A673 (cell line): ENCODE measurements at places on chromosomes 6 and 20.

GRCh38 chr6:166485651-166486535 lies 100.6 kb downstream of the RAMACL start:
- DNase-seq: no peak

DNA sequence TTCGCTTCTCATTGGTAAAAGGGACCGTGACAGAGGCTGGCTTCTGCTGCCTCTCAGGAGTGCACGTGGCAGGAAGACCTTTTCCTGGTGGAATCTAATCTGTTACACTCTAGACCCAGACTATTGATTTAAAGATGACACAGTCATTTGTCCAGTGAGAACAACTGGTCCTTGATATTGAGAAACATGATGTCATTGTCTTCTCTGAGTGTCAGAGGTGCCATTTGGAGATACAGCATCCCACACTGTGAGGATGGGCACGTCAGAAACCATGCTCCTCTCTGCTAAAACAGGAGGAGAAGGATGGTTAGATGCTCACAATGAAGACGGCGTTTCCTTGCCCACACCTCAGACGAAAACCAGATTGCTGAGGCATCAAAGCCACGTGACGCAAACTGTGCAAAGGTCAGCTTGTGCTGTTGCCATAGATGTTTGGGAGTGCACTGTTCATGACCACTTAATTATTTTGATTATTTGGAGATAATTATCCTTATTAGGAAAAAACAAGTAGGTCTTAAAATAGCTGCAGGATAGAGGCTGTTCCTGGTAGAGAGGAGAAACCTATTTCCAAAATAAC lies 169.0 kb downstream of the SMOC2 start:
- DNase-seq: no peak

DNA sequence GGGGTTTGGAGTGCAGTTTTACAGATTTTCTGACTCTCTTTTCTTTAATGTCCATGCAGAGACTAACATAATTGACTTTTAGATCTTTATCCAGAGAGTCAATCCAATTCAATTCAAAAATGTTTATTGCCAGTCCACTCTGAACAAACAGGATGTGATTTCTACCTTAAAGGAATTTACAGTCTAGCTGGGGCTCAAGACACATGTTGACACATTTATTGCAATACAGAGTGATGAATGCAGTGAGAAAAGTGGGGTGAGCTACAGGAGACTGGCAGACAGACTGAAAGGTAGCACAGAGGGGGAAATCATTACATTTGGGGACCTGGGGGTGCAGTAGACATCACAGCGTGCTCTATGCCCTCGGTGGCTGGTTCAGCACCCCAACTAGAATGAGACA lies 193.9 kb downstream of the SLC24A3 start:
- no peak for DNase-seq

DNA sequence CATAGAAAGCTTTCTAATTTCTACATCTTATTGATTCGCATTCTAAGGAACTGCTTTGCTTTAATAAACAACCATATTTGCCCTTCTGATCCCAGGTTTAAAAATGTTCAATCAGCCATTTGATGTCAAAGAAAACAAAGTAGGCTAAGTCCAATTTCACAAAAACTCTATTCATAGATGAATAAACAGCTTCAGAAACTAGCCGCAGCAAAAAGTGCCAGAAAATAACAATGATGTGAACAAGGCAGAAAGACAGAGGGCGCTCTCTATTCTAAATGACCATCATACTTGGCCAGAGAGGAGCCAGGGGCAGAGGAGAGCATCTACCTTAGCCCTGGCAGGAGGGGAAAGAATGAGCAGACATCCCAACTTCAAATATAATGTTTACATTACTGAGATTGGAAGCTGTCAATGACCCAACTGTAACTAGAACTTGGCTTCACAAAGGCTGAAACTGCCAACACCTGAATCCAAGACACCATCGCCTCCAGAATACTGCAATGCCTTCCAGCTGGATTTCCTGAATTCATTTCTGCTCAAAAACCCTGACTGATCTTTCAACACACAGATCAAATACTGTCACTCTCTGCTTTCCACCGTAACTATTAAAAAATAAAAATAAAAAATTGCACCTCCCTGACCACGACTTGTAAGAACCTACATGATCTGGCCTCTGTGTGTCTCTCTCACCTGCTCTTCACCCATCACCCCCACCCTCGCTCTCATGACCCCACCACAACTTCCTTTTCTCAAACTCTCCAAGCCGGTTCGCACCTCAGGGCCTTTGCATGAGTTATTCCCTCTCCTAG lies 9.5 kb downstream of the CNKSR3 start:
- DNase-seq: no peak

GRCh38 chr6:120405947-120406346 lies 928.3 kb downstream of the TBC1D32 start:
- DNase-seq: peak; percentile 43

DNA sequence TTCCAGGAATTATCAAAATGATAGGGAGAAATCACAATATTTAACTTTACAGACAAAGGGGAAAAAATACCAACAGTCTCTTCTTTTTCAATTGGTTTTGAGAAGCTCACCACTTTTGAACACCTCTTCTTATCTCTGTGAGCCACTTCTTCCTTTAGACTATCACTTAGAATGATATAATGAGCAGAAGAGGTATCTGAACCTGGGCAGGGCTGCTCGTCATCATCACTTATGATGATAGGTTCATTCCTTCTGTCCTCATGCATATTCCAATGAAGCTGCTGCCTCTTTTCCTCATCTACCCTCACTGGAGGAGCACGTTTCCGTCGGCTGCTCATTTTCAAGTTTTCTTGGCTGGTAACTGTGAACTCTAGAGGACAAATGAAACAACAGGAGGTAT lies 9.2 kb downstream of the SHPRH start:
- no peak for DNase-seq

DNA sequence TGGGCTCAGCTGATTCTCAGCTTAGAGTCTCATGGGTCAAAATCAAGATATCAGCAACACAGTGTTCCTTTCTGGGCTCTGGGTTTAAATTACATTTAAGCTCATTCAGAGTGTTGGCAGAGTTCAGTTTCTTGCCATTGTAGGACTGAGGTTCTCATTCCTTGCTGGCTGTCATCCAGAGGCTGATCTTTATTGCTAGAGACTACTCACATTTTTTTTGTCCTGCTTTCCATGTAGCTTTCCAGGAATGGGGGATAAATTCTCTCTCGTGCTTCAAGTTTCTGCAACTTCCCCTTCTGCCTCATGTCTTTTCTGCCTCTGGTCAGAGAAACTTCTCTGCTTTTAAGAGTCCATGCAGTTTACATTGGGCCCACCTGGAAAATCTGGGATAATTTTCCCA lies 86.9 kb downstream of the RFX6 start:
- no peak for DNase-seq

DNA sequence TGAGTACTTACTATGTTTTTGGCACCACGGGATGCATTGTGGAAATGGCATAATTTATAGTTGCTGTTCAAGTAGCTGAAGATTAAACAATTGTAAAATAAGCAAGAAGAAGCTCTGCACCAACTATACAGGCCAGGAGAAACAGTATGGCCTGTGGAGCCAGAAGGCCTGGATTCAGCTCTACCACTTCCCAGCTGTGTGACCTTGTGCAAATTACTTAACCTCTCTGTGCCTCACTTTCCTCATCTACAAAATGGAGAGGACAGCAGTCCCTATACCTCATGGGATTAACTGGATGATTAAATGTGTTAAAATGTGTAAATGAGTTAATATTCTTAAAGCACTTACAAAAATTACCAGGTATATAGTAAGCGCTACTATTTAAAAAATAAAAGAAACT lies 49.1 kb downstream of the CNKSR3 start:
- DNase-seq: no peak

GRCh38 chr6:154510144-154510905 lies at the start of gene CNKSR3:
Gene CNKSR3, minus strand, starts transcription at chr6:154510685. Its CDS starts 571 bp downstream, at chr6:154510114.
- DNase-seq: peak; percentile 99

GRCh38 chr6:170147832-170148708 lies 142.8 kb downstream of the DLL1 start:
- DNase-seq: no peak

GRCh38 chr6:116029535-116029934 lies 31.2 kb downstream of the FRK start:
- peak; percentile 37 for DNase-seq

DNA sequence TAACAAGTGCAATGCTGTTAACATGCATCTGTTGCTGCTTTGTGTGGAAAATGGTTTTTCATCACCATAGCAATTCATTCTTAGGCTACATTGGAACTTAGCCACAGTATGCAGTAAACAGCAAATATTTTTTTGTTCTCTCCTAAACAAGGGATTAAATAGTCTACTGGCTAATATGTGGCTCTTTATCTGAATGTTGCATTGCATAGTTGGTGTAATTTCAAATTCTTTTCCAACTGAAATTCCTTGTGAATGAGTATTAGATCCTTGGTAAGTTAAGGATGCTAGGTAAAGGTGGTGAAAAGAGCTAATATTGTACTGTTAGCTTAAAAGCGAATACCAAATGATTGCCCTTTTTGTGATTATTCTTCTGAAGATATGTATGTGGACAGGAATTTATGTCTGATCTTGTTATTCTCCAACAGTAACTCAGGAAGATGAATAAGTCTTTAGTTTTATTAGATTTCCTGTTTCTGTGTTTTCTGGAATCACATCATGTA lies 958 bp downstream of the MLIP start:
- DNase-seq: peak; percentile 66

- DNase-seq: no peak
Measured at GRCh38 chr6:147579667-147580066, 71.2 kb downstream of the SAMD5 start.

GRCh38 chr20:11426948-11427347 lies 490.7 kb upstream of the BTBD3 start:
- DNase-seq: no peak

GRCh38 chr6:129923530-129924250 lies 62.6 kb upstream of the TMEM244 start:
- DNase-seq: no peak

DNA sequence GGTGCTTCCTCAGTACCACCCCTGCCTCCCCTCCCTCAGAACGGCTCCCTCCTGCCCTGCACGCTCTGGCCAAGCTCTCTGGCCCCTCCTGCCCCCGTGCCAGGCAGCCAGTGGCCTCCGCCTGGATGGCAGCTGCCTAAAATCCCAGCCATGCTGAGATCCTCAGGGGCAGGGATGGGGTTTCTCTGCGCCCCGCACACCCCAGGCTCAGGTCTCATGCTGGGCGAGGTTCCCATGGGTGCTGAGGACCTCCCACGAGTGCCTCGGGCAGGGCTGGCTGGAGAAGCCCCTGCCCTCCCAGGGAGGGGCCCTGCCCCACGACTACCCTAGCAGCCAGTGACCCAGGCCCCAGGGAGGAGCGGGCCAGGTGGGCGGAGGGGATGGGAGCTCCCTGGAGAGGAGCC lies 2.7 kb downstream of the PTK6 start:
- no peak for DNase-seq

GRCh38 chr6:135936606-135937005 lies 85.1 kb downstream of the PDE7B start:
- no peak for DNase-seq

DNA sequence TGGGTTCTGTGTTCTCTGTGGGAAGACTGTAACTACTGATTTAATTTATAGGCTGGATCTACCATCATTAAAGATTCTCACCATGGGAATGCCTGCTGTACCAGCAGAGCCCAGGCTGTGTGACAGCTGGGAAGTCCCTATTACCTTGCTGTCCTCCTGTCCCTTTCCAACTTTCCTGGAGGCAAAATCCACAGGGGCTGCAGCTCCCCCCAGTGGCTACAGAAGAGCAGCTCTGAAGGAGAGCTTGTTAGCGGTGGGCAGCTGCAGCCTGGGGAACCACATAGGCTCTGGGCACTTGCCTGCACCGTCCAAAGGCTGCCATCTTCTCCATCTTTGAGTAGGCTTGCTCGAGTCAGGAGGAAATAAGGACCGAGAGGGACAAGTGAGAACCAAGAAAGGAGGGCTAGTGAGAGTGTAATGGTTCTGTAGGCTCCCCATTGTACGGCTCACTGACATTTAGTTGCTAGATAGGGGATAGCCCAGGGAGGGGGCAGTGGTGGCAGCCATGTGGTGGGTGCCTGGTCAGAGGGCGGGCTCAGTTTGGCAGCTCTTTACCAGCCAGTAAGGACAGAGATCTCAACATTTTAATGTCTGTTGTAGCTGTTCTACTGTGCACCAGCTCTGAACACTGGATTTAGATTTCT lies 155.1 kb upstream of the MLIP start:
- peak; percentile 83 for DNase-seq

DNA sequence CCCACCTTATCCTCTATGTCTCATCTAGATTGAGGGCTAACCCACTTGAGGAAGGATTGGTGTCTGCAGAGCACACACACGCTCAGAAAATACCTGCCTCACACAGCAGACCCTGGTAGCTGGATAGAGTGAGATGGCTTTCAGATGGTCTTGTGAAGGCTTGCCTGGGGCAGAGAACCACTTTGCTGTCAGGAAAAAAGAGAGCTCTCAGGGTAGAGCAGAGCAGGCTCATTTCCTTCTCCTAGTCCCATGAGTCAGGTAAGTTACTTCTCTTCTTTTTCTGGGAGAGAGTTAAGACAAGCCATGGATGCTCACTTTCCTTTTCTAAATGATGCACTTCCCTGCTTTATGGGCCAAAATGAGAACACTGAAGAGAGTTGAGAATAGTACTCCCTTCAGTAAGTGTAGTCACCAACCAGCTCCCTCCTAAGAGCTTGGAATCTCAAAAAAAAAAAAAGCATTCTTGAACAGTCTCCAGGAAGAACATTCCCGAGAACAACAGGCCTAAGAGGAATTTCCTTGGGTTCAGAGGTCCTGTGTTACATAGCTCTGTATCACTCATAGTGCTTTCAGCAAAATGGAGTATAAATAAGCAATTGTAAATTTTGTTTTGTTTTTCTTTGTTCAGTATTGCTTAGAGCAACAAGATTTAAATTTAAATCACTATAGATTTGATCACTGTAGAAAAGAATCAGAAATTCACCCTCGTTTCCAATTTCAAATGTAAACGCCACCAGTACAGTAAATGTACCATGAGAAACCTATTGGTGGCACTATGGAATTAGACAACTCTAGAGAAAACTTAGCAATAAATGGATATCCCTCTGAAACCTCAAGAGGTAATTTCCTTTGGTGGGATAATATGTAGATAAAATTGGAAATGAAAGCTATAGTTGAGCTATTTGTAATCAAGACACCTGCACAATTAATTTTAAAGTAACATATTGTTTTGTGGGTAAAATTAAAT lies 530.3 kb downstream of the RFPL4B start:
- DNase-seq: peak; percentile 28

DNA sequence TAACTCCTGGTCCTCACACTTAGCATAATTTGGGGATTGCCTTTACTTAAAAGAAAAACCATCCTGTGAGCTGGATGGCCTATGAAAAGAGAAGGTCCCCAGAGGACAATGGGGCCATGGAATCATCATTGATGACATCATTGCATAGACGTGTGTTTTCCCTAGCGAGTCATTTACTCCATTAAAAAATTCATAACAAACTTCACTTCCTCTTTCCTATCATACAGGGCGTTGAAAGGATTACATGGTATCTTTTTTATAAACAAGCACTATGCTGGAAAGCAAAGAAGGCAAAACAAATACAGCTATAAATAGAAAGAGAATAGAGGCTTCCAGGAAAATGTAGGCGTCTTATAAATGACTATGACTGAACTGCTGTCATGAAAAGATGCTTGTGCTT lies 11.3 kb upstream of the COL12A1 start:
- DNase-seq: peak; percentile 55

DNA sequence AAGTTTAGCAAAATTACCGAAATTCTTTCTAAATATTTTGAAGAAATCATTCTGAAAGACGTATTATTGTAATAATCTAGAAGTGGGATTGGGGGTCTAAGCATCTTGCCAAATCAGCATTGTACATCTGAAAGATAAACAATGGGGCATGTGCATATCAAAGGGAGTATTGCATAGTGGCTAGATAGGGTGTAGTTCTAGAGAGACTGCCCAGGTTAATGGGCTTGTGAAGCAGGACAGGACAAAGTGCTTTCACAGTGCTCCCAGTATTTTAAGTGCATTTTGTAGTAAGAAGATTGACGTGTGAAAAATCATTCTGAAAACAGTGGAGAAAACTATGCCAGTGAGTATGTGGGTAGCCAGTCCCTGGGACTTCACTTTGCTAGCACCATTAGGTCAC lies 236.8 kb downstream of the ZFAND3 start:
- DNase-seq: no peak
